Stimulated activated CD4-positive, alpha-beta T cell treated with anti-CD3 and anti-CD28 coated beads, Interleukin-12 subunit alpha, Interleukin-12 subunit beta, amount 100 ng/mL, for 4 hours (primary cell): ENCODE measurements at places on chromosomes 2 and 18.

GRCh38 chr2:157052685-157053224 is 204.8 kb upstream of the GALNT5 start:
- DNase-seq: no peak

- DNase-seq: no peak
Observed at GRCh38 chr2:76251342-76251741, 540.6 kb upstream of the GCFC2 start.

DNA sequence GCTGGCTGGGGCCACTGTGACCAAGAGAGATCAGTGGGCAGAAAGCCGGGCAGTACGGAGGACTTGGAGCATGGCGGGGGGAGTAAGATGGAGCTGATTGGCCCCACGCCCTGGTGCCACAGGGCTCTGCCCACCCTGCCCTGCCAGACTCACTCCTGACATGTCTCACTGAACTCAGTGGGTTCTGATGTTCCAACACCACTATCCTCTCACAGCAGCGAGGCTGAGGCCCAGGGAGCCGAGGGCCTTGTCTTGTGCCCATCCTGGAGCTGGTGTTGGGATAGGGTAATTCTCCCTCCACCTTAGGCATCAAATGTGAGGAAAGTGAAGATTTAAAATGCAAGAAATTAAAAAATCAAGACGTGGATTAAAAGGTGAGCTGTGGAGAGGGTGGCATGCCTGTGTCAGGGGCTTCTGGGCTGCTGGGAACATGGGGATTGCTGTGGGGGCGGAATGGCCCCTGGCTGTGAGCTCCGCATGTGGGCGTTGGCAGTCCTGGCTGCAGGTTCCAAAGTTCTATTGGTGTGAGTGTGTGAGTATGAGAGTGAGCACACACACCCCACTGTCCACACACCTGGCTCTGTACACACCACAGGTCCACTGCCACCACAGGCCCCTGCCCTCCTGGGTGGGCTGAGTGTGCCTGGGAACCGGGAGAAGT is 283.5 kb upstream of the HS6ST1 start:
- DNase-seq: no peak

GRCh38 chr2:1594373-1595171 is 149.7 kb downstream of the PXDN start:
- DNase-seq: no peak

- no peak for DNase-seq
Observed at GRCh38 chr2:209424199-209424701, 403 bp downstream of the MAP2 start.

DNA sequence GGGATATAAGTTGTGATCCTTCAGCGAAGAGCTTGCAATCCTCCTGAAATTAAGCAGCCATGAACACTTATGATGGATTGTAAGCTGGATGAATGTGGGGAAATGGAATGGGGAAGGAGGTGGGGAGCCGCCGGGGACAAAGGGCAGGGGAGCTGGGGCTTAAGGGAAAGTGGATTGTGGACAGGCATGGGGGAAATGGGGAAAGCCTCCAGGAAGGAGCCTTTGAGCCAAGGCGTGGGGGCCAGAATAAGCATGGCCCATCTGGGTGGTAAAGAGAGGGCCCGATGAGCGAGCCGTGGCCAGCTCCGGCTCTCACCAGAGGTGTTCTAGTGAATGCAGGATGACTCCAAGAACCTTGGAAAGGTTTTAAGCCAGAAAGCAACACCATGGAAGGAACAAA is 124.0 kb downstream of the SMAD7 start:
- DNase-seq: no peak

DNA sequence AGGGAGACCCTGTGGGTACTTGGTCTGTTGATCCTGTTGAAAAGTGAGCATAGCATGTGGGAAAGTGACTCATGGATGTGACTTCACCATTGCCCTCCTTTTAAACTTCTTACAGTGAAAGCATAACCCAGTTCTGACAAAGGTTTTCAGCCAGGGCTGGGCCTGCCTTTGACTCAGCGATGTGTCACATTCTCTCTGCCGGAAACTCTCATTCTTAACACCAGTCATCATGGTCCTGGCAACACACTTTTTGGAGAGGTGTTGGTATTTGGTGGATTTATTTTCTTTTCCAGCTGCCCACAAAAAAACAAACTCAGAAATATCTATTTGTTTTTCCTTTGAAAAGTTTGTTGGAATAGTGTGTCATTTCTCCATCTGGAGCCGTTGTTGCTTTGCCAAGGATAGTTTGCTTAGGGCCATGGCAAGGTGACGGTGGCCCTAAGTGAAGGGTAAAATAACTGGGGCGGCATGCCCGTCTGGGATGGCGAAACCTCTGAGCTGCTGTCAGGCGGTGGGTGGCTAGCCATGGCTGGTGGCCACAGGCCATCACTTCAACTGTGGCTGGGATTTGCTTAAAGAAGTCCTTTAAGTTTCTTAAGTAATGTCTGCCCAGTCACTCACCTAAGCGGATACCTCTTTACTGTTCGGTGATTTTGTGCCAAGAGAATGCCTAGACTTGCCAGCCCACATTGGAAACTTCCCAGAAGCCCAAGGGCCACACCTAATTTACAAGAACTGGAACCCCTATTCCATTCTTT is 123.3 kb downstream of the LTBP1 start:
- DNase-seq: no peak

DNA sequence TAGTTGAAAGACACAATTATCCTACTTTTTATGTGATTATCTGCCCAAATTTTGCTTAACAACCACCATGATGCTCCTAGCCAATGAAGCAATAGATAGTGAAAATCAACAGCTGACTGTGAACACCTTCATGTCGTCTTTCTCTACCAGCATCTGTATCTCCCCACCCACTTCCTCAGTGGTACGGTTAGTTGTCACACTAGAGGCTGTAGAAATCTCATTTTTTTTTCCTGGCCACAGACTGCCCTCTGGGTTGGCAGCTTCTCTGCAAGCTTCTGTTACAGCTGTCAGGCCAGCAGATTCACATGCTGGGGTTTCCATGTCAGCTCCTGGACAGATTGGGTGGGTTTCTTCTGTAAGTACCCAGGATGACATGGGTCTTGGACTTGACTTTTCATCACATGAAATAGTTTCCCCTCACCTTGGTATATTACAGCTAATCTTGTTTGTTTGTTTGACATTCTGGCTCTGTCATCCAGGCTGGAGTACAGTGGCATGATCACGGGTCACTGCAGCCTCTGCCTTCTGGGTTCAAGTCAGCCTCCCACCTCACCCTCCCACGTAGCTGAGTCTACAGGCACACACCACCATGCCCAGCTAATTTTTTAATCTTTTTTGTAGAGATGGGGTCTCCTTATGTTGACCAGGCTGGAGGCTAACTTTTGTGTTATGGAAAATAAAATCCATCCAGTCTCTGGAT is 24.3 kb downstream of the STAT4 start:
- DNase-seq: no peak

- no peak for DNase-seq
Observed at GRCh38 chr2:222322236-222322635, 23.4 kb upstream of the PAX3 start.

DNA sequence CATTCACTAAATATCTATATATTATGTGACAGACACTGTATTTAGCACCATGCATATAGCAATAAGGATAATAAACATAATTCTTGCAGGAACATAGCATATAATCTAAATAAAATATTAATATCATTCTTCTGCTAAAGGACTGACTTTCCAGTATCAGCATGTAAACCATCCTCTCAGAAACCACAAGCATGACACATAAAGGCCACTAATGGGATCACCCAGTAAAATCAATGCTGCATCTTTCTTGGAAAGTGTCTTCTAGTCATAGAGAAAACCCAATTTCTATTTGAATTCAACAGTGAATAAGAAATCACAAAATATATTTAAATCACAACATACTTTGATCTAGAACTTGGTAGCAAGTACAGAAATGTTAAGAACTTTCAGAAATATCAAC is 5.8 kb upstream of the LRP1B start:
- no peak for DNase-seq

GRCh38 chr2:145379934-145380333 is 860.0 kb upstream of the ZEB2 start:
- no peak for DNase-seq

DNA sequence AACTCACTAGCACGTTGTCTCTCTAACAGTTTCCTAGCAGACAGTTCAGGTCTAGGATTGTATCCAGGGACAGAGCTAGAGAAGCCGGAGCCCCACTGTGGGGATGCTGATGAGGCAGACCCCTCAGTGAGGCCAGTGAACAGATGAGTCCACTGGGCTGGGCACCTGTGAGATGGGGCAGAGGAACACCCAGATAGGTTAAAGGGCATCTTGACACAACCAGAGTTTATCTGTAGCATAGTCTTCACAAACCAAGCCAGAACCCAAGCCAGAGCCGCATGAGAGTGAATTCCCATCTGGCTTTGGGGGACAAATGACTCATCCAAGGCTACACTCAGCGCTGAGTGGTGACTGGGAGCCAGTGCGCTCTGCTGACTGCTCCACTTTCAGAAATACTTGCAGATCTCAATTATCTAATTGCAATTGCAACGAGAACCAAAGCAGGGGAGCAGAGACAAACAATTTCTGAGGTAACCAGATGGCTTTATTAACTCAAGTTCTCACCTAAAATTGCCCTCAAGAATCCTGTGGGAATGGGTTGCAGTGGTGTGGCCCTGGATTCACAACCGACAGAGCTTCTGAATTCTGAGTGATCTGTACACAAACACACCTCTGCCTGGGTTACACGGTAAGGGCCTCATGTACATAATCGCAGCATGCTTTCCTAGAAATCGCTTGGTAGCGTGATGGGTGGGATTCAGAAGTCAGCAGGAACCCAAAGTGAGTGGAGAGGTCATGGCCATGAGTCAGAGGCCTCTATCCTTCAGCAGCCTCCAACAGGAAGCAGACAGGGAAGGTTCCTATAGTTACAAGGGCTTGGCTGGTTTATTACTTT is 48.7 kb upstream of the MSH2 start:
- DNase-seq: no peak

DNA sequence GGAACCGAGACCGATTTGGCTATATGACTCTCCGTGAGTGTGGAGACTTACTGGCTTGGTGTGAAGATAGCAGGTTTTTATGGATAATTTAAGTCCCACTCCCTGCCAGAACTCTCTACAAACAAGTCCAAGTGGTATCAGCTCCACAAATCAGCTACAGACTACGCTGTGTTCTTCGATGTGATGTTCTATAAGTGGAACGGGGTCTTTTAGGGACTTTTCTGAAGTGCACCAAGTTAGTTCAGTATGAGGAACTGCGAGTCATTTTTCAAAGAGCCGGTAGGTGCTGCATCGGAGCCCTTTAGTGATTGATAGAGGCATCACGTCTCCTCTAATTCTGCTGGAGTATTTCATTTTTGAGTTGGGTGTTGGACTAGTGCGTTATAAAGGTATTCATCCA is 107.1 kb downstream of the TSHZ1 start:
- no peak for DNase-seq

DNA sequence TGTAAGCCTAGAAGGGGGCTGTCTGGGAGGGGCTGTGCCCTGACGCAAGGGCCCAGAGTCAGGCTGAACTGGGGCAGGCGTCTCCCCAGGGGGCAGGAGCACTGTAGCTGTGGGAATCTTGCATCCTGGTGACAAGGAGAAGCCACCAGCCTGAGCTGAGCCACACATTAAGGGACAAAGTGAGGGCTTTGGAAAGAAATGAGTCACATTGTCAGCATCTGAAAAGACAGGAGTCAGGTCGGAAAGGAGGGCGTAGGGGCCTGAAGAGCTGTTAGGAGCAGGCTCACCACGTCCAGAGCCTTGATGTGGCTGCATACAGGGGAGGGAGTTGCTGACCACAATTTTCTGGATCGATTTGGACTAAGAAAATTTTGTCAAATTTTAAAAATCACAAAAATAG is 298.6 kb downstream of the CYP26B1 start:
- no peak for DNase-seq

DNA sequence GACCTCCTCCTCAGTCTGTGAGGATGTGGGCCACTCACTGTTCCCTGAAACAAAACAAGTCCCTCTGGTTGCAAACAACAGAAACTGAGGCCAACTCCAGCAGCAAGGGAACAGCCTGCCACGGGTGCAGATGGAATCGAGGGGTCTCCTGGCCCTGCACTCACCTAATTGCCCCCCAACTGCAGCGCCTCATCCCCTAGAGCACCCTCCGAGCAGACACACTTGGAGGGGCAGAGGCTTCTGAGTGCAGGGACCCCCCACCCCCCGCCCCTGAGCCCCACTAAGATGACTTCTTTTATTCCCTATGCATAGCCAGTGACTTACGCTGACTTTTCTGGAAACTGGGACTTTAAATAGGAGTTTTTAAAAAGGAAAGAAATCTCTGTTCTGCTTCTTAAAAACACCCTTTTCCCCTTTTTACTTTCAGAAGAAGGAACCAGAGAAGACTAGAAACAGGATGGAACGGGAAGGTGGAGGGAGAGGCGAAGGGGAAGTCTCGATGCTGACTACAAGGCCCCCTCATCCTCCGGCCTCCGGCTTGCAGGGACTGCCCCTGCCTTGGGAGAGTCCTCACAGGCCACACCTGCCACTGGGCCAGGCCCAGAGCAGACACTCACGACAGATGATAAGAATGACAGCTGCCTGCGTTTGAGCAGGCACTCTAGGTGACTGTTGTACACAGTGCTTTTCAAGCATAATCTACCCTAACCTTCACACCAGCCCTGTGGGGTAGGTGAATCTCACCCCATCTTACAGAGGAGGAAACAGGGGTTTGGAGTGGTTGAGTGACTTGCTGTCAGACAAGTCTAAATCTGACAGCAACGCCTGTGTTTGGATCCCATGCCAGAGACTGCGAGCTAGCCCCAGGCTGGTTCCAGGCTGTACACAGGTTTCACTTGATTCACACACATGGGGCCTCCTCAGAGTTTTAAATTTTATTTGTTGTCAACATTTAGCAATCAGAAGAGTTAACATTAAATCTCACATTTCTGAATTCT is 28.2 kb upstream of the BIN1 start:
- no peak for DNase-seq

DNA sequence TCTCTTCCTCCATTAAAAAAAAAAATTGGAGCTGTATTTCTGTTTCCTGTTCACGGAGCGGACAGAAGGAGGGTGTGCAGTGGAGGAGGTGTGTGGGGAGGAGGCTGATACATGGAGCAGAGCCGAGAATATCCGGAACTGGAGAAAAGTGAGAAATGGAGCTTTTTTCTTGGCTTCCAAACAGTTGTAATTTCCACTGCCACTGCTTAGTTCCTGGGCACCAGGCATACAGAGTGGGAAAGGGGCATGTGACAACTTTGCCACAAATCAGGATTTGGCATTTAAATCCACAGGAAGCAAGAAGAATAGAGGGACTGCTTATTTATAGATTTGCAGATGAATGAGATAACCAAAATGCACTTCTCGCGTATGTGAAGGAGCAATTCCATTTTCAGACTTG is 71.2 kb downstream of the BCL11A start:
- no peak for DNase-seq

DNA sequence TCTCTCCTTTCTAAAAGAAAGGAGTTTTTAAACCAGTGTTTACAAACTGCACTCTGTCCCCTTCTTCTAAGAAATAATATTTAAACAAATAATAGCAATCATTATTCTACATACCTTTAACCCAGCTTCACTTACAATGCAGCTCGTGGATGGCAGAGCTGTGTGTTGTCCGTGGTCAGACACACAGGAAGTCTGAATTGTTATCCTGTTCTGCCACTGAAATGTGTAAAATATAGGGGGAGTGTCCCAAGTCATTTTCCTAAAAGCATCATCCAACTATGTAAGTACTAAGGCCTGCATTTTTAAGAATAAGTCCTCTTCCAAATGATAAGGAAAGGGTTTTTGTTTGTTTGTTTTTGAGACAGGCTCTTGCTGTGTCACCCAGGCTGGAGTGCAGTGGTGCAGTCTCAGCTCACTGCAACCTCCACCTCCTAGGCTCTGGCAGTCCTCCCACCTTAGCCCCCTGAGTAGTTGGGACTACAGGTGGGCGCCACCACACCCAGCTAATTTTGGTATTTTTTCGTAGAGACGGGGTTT is 2.7 kb upstream of the PPP4R1 start:
- DNase-seq: no peak

GRCh38 chr2:199307461-199307860 is 150.3 kb downstream of the SATB2 start:
- no peak for DNase-seq
